Activated CD4-positive, alpha-beta T cell treated with anti-CD3 and anti-CD28 coated beads, Interleukin-2, amount 50 U/mL, for 48 hours (primary cell): ENCODE measurements at places on chromosomes 2 and 18.

DNA sequence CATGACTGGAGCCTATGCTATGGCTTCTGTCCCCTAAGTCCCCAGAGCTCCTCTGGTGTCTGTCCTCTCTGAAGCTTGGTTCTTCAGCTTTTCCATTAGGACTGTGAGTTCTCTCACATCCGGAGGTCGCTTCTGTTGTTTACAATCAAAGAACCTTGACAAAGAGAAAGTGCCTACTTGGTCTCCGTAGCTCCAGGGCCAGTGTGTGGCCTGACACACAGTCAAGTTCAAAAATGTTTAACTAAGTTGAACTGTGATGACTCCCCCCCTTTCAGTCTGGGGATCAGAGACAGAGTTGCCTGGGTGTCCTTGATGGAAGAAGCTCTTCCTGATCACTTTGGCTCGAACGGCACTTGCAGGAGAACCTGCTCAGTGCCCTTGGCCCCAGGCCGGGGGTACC lies 26.3 kb upstream of the YWHAQ start:
- DNase-seq = no peak

DNA sequence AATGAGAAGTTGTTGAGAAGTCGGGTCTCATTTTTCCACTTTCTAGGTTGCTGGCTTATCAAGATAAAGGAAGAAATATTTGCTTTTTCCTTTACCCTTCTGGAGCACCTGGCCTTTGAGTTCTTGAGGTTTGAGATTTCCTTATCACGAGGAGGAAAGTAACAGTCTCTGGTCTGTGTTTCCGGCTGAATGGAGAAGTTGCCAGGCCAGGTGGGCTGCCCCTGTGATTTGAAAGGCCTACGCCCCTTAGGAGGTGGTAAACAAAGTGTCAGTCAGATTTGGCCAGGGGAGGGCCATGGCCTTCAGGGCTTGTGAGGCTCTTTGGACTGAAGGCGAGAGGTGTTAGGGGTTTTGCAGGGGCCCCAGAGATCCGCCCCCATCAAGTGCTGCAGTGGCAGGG lies 156.7 kb upstream of the HAAO start:
- no peak for DNase-seq

GRCh38 chr18:48136051-48136826 lies 205.8 kb upstream of the SMAD2 start:
- DNase-seq = no peak

- no peak for DNase-seq
Measured at GRCh38 chr18:43160509-43160908, 45.0 kb upstream of the RIT2 start.
